ENCODE measurements at places on chromosomes 5 and 9. TPM values are rescaled to one million over a fixed set of nuclear protein-coding genes. Genes with fewer than 3 reads are reported as not detected.

The SLCO4C1 gene
- total RNA-seq, result not detected

The ADAMTS12 gene
- total RNA-seq, result 10.1 TPM

DNA sequence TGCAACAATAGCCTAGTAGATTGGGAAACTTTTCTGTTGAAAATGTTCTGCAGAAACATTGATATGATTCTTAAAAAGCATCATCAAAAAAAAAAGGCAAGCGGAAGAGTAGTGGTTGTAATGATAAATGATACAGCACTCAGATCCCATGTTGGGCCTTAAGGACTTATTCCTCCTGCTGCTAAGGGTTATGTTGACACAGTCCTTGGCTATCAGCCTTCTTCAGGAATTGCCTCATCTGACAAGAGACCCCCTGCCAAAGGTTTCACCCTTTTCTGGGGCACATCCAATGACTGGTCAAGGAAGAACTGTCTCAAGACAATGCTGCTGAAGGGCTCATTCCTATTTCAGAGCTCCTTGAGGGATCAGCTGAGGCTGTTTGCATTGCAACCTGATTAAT is 44.3 kb upstream of the MAMDC2 start:
- no peak overlapping the region for H3K27ac ChIP-seq
- H3K27me3 ChIP-seq, result peaks cover 2% of the 10 kb centered on the region
- no peaks in the 10 kb centered on the region for H3K36me3 ChIP-seq
- no peak for DNase-seq
- H3K4me1 ChIP-seq, result no peaks in the 10 kb centered on the region

GRCh38 chr5:19862711-19863110 is 125.3 kb downstream of the CDH18 start:
- no peaks in the 10 kb centered on the region for H3K36me3 ChIP-seq
- DNase-seq, result no peak
- 0 out of 2 replicates have a peak, but pooled peaks cover 3% of the 10 kb centered on the region for H3K4me1 ChIP-seq
- H3K27me3 ChIP-seq, result no peaks in the 10 kb centered on the region
- no peak overlapping the region for H3K27ac ChIP-seq
- no peak overlapping the region for H3K4me3 ChIP-seq

DNA sequence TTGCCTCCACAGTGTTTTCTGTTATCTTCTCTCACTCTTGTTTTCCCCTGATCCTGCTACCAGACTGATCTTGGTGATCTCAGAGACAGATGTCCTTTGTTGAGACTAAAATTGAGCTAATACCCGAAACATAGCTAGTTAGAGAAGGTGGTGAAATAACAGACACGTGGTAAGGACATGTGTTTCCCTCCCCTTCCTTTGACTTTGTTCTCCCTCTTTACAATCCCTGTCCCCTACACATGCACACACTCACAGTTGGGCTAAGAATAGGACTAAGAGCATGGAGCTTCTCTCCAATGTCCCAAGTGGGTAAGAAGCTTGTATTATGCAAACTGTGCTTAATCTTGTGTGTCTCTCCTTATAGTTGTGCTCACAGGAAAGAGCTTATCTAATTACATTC is 1603.0 kb upstream of the C9orf72 start:
- H3K27me3 ChIP-seq, result no peaks in the 10 kb centered on the region
- no peak overlapping the region for H3K4me3 ChIP-seq
- DNase-seq, result no peak

- H3K4me1 ChIP-seq, result peaks cover 16% of the 10 kb centered on the region
- DNase-seq, result no peak
- no peak overlapping the region for H3K4me3 ChIP-seq
- H3K36me3 ChIP-seq, result no peaks in the 10 kb centered on the region
- H3K27ac ChIP-seq, result no peak overlapping the region
- peaks cover 13% of the 10 kb centered on the region for H3K27me3 ChIP-seq
These were observed 33.7 kb upstream of the S1PR3 start for GRCh38 chr9:88957526-88957925.

DNA sequence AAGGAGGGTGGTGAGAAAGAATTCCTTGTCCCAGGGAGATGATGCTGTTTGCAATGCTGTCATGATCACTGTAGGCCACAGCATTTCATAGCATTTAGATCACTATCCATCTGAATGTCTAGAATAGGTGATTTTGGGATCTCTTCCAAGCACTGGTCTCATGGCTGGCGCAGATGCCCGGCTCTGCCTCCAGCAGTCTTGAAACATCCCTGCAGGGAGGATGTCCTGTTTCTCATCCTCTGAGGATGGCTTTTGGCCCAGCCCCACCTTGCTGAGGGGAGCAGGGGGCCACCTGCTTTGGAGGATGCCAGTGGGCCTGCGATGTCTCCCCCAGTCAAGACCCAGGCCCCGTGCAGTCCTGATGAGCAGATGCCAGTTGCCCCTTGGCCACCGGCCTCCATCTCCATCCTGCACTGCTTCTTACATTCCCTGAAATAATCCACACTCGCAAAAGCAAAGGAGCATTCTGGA is 63.5 kb upstream of the GARNL3 start:
- peaks cover 2% of the 10 kb centered on the region for H3K27me3 ChIP-seq
- H3K27ac ChIP-seq, result no peak overlapping the region
- H3K36me3 ChIP-seq, result no peaks in the 10 kb centered on the region

- no peaks in the 10 kb centered on the region for H3K4me1 ChIP-seq
- H3K36me3 ChIP-seq, result peaks cover 18% of the 10 kb centered on the region
- no peaks in the 10 kb centered on the region for H3K27me3 ChIP-seq
- DNase-seq, result peak; percentile 54
These were observed 9.7 kb downstream of the RAD1 start for GRCh38 chr5:34905564-34905963.

DNA sequence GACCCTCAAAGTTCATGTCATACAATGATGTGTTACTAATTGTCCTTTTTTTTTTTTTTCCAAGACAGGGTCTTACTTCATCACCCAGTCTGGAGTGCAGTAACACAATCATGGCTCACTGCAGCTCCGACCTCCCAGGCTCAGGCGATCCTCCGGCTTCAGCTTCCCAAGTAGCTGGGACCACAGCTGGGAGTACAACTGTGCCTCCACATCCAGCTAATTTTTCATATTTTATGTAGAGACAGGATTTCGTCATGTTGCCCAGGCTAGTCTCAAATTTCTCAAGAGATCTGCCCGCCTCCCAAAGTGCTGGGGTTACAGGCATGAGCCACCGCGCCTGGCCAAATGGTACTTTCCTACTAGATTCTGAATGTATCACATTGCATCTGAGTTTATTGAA is 49.4 kb upstream of the EBF1 start:
- DNase-seq, result no peak
- no peak overlapping the region for H3K27ac ChIP-seq
- no peaks in the 10 kb centered on the region for H3K27me3 ChIP-seq
- H3K4me1 ChIP-seq, result no peaks in the 10 kb centered on the region
- no peaks in the 10 kb centered on the region for H3K36me3 ChIP-seq

DNA sequence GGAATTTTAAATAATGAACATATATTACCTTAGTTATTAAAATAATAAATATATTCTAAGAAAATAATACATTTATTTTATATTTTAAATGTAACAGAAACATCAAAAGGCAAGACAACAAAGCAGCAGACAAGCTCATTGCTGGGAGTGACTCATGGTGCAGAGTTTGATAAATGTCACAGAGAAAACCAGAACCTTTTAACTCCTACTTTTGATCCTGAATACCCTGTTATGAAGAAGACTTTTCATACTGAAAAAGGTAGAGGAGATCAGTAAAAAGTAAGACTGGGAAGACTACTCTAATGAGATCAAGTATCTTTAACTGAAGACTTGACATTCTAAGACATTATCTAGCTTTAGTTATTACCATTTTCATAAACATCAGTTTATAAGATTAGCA is 99.0 kb upstream of the GNA14 start:
- peak; percentile 15 for DNase-seq
- no peak overlapping the region for H3K27ac ChIP-seq
- peaks cover 57% of the 10 kb centered on the region for H3K4me1 ChIP-seq
- no peaks in the 10 kb centered on the region for H3K27me3 ChIP-seq

- DNase-seq, result no peak
- H3K36me3 ChIP-seq, result no peaks in the 10 kb centered on the region
- H3K27me3 ChIP-seq, result peaks cover 22% of the 10 kb centered on the region
- no peak overlapping the region for H3K27ac ChIP-seq
- H3K4me1 ChIP-seq, result no peaks in the 10 kb centered on the region
These were observed 221.6 kb upstream of the DAP start for GRCh38 chr5:10982626-10983025.

- no peak for DNase-seq
- H3K36me3 ChIP-seq, result no peaks in the 10 kb centered on the region
- H3K27me3 ChIP-seq, result no peaks in the 10 kb centered on the region
- H3K27ac ChIP-seq, result no peak overlapping the region
These were observed 421.7 kb downstream of the CDH12 start for GRCh38 chr5:22431406-22431805.

DNA sequence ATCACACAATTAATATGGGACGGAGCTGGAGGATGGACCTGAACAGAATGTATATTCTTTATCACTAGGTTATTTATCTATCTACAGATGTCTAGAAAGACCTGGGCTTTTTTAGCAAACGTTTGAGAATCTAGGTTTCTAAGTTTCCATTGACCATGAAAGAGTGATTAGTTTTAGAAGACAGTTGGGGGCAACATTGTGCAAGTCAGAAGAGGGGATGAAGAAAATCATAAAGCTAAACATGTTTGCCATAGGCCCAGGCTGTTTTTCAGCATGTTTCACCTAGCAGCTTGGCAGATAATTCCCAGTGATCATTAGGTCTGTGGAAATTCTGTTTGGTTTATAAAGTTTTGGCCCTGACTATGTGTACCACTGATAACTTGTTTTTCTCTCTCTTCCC is 44.1 kb upstream of the CDKN2B start:
- H3K27ac ChIP-seq, result peak overlapping the region; percentile 28
- no peaks in the 10 kb centered on the region for H3K27me3 ChIP-seq
- H3K4me1 ChIP-seq, result peaks cover 31% of the 10 kb centered on the region
- DNase-seq, result no peak
- H3K36me3 ChIP-seq, result no peaks in the 10 kb centered on the region

DNA sequence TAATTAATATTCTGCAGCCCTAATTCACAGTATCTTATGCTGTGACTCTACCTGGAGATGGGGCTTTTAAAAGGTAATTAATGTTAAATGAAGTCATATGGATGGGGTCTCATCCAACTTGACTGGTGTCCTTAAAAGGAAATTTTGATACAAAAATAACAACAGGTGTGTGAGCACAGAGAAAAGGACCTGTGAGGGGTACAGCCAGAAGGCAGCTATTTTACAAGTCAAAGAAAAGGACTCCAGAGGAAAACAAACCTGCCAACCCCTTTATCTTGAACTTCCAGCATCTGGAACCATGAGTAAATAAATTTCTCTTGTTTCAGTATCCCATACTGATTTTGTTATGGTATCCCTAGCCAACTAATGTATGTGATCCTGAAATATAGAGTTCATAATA is 250.3 kb downstream of the TMEM232 start:
- peaks cover 29% of the 10 kb centered on the region for H3K4me1 ChIP-seq
- H3K27me3 ChIP-seq, result no peaks in the 10 kb centered on the region
- H3K27ac ChIP-seq, result no peak overlapping the region
- H3K36me3 ChIP-seq, result no peaks in the 10 kb centered on the region
- no peak overlapping the region for H3K4me3 ChIP-seq

DNA sequence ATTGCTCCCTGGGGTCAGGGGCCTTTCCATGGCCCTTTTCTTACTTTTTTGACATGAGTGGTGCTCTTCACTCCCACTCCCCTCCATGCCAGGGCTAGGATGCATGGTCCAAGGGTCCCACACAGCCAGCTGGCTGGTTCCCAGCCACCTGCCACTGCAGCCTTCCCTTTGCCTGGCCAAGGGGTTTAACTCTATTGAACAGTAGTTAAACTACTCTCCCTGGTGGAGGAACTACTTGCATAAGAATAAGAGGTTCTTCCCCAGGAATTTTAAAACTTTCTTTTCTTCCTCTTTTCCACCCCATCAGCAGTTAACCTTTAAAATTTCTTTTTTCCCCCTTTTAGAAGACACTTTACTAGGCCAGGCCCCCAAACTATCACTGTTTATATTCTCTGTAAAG is 1532.8 kb upstream of the ACO1 start:
- no peaks in the 10 kb centered on the region for H3K36me3 ChIP-seq
- H3K27me3 ChIP-seq, result no peaks in the 10 kb centered on the region
- no peak for DNase-seq

- H3K4me1 ChIP-seq, result no peaks in the 10 kb centered on the region
- no peak for DNase-seq
- no peaks in the 10 kb centered on the region for H3K36me3 ChIP-seq
- no peak overlapping the region for H3K4me3 ChIP-seq
- H3K27me3 ChIP-seq, result no peaks in the 10 kb centered on the region
These were observed 300.7 kb upstream of the IRX4 start for GRCh38 chr5:2183154-2184025.

DNA sequence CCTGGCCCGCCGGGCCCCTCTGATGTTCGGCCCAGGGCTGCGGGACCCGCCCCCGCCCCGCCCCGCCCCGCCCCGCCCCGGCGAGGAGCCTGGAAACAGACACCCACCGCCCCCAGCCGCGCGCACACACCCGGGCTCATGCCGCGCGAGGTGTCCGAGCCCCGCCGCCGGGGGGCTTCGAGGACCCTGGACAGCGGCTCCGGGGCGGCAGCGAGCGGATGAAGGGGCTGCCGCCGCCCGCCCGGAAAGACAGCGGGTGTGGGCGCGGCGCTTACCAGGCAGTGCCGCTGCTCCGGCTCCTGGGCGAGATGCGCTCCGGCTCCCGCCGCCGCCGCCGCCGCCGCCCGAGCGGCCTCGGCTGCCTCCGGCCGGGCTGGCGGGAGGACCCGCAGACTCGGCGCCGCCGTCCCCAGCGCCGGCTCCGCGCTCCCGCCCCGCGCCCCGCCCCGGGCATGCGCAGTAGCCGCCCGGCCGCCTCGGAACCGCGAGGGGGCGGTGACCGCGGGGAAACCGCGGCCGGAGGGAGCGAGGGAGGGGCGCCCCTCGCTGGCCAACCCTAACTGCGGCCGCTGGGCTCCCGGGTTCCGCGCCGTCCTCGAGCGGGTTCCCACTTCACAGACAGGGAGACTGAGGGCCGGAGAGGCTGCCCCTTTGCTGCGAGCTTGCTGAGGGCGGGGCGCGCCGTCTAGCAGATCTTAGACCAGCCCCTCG is at the start of gene GPRIN1:
Gene GPRIN1, minus strand, starts transcription at position 433 of the 711 bp plus-strand sequence. CDS start 10,322 bp downstream, outside the sequence.
- H3K27ac ChIP-seq, result no peak within 1 kb of the TSS
- DNase-seq, result peak; percentile 80
- H3K4me3 ChIP-seq, result peak within 1 kb of the TSS; percentile 74
- no peaks in the 10 kb centered on the region for H3K36me3 ChIP-seq
- H3K4me1 ChIP-seq, result peaks cover 11% of the 10 kb centered on the region
- no peaks in the 10 kb centered on the region for H3K27me3 ChIP-seq

- no peaks in the 10 kb centered on the region for H3K27me3 ChIP-seq
These were observed 298.7 kb upstream of the CDH6 start for GRCh38 chr5:30894811-30895210.

GRCh38 chr5:170614065-170614490 is 110.3 kb downstream of the KCNIP1 start:
- no peaks in the 10 kb centered on the region for H3K4me1 ChIP-seq
- no peak for DNase-seq
- H3K27me3 ChIP-seq, result peaks cover 42% of the 10 kb centered on the region
- no peak overlapping the region for H3K4me3 ChIP-seq

DNA sequence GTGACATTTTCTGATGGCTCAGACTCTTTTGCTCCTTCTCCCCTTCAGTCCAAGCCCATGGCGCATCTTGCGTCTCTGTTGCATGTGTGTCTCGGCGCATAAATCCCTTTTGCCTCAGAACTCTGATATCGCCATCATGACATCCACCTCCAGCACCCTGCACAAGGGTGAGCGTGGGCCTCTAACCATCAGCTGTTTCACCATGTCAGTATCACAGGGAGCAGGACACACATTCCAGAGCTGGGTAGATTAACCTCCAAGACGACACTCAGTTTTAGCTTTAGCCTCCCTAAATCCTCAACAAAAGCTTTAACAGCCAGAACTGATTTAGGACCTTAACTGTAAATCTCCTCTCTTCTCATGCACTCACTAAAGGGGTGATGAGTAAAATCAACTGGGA is 239.0 kb downstream of the EBF1 start:
- DNase-seq, result no peak
- H3K36me3 ChIP-seq, result no peaks in the 10 kb centered on the region

GRCh38 chr9:132447346-132447745 is 37.3 kb downstream of the CFAP77 start:
- peak; percentile 10 for DNase-seq
- H3K36me3 ChIP-seq, result no peaks in the 10 kb centered on the region
- no peaks in the 10 kb centered on the region for H3K4me1 ChIP-seq
